ENCODE measurements at places on chromosomes 2 and 18.

GRCh38 chr2:33877348-33878016, 278.4 kb upstream of the FAM98A start:
- DNase-seq: no peak

- DNase-seq: no peak
Measured at GRCh38 chr18:49072524-49072934, 121.8 kb upstream of the SMAD7 start.

GRCh38 chr2:207165121-207166038, at the start of gene KLF7:
TSS of gene KLF7 (minus strand) at chr2:207165948. CDS start at chr2:207165568, 380 bp downstream.
- no peak for DNase-seq

GRCh38 chr2:38584881-38585280, 17.8 kb downstream of the HNRNPLL start:
- no peak for DNase-seq

GRCh38 chr2:190418727-190419126, 10.6 kb downstream of the MFSD6 start:
- no peak for DNase-seq

DNA sequence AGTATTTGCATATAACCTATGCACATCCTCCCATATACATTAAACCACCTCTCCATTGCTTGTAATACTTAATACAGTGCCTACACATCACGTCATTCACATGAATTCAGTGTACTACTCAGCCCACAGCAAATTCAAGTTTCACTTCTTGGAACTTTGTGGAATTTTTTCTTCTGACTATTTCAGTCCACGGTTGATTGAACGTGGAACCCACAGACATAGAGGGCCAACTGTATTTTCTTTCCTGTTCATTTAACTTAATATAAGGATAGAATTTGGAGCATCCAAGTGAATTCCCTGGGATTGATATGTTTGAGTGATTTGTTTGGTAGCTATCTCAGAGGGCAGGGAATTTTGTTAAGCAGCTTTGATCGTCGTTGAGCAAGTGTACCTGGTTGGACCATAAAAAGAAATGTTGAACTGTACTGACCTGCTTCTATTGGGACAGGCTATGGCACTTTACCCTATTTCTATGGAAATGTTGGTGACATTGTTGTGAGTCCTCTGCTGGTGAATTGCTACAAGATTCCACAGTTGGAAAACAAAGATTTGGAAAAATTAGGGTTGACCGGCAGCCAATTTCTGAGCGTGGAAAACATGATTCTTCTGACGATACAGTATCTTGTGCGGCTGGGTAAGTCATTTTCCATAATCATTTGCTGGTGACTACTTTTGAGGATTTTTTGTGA, 156.6 kb downstream of the ESCO1 start:
- no peak for DNase-seq

DNA sequence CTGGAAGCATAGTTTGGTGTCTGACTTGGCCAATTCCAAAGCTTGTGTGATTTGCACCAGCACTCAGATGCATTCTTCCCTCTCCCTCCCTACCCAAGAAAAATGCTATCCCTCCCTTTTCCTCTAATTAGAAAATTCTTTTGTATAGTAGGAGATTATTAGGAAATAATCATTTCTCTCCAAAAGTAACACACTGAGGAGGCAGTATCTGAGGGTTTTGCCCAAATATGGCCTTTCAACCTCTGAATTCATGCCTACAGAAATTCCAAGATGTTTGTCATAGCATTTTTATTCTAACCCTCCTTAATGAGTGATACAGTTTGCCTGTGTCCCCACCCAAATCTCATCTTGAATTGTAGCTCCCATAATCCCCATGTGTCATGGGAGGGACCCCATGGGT, 5.0 kb upstream of the TMEM18 start:
- DNase-seq: no peak

DNA sequence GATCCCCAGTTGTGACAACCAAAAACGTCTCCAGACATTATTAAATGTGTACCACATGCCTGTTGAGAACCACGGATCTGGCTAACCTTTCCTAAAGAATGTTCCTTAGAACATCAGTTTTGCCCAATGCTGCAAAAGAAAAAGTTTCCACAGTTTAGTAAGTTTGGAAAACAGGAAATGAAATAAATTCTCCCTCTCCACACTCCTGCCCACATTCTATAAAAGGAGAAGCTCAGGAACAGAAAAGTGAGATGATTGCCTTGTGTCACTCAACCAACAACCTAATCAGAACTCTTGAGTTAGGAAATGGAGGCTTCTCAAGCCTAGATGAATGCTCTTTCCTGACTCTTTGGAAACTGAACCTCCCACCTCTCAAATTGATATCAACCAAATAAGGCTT, 56.1 kb upstream of the NFE2L2 start:
- no peak for DNase-seq

- no peak for DNase-seq
Measured at GRCh38 chr2:150586858-150587257, 99.4 kb upstream of the RND3 start.

GRCh38 chr2:223815186-223815883, 22.0 kb downstream of the AP1S3 start:
- no peak for DNase-seq

- no peak for DNase-seq
Measured at GRCh38 chr2:219638217-219638947, 11.0 kb downstream of the SLC4A3 start.
